ENCODE measurements at places on chromosomes 2 and 18.

DNA sequence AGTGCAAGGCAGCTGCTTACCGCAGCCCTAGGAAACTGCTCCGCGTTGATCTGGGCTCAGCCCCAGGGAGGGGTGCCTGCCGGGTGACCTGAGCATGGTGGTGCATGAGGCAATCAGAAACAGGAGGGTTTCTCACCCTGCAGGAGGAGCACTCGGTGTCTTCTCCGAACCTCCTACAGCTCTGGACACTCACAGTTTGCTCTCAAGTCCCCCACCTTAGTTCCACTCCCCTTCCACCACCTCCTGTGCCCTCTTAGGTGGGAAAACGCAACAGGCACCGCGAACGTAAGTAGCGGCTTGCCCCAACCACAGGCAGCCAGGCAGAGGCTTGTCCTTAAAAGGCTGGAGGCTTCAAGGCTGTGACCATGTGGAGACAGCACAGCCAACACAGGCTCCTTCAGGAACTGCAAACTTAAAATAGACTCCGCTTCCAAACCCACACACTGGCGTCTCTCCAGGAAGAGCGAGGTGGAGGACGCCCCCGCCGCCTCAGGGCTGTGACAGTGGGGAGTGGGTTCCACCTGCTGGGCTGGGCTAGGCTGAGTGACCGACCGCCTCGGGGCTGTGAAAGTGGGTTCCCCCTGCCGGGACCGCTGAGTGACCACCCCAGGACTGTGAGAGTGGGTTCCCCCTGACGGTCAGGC, 71.6 kb downstream of the NDUFA10 start:
- no peak for DNase-seq

DNA sequence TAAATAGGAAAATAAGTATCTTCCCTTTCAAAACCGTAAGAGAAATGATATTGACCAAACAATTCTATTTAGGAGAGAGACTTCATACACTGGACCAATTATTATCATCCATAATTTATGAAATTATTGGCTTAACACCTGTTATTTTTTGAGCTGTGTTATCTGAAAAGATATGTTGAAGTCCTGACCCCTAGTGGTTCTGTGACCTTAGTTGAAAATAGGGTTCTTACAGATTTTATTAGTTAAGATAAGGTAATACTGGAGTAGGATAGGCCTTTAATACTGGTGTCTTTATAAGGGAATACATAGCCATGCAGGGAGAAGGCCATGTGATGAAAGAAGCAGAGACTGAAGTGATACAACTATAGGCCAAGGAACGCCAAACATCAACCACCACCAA, 659.6 kb downstream of the DCC start:
- DNase-seq = no peak

GRCh38 chr2:217593732-217594131, 409.1 kb downstream of the TNS1 start:
- no peak for DNase-seq

- no peak for DNase-seq
Observed at GRCh38 chr2:44324971-44325426, 36.3 kb downstream of the PREPL start.

DNA sequence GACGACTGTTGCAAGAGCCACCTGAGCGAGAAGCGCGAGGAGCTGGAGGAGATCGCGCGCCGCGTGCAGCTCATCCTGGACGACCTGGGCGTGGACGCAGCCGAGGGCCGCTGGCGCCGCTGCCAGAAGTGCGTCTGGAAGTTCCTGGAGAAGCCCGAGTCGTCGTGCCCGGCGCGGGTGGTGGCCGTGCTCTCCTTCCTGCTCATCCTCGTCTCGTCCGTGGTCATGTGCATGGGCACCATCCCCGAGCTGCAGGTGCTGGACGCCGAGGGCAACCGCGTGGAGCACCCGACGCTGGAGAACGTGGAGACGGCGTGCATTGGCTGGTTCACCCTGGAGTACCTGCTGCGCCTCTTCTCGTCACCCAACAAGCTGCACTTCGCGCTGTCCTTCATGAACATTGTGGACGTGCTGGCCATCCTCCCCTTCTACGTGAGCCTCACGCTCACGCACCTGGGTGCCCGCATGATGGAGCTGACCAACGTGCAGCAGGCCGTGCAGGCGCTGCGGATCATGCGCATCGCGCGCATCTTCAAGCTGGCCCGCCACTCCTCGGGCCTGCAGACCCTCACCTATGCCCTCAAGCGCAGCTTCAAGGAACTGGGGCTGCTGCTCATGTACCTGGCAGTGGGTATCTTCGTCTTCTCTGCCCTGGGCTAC, 1.2 kb downstream of the KCNF1 start:
- DNase-seq = no peak

DNA sequence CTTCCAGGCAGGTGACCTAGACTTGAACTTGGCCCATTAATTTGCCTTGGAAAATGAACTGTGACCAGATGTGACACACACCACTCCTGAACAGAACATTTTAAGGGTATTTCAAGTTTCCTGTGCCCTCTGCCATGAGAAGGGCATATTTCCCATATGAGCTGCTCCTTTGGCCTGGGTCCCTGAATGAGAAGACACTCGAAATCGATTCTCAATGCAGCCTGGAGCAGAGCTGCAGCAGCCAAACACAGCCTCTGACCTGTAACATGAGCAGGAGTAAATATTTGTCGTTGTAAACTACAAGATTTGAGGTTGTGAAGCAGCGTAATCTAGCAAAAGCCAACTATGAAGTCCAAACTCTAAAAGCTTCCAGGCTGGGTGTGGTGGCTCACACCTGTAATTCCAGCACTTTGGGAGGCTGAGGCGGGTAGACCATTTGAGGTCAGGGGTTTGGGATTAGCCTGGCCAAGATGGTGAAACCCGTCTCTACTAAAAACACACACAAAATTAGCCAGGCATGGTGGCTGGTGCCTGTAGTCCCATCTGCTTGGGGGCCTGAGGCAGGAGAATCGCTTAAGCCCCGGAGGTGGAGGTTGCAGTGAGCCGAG, 30.1 kb upstream of the SOS1 start:
- no peak for DNase-seq

DNA sequence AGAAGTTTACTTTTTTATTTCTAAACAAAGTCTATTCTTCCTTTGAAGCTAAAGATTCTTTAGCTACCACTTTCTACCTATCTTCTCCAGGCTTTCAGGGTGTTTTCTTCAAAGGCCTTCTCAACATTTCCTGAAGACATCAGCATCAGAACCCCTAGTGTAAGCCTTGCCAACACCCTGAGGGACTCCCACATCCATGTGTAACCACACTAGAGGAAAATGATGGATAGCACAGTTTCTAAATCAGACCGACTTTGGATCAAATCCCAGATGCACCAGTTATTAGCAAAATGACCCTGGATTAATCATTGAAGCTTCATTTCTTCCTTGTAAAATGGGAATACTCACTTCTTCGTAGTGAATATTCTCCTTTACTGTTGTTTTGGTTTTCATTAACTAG, 4.7 kb upstream of the TTN start:
- DNase-seq = no peak

- no peak for DNase-seq
Observed at GRCh38 chr18:74292541-74292858, 737 bp upstream of the CYB5A start.

DNA sequence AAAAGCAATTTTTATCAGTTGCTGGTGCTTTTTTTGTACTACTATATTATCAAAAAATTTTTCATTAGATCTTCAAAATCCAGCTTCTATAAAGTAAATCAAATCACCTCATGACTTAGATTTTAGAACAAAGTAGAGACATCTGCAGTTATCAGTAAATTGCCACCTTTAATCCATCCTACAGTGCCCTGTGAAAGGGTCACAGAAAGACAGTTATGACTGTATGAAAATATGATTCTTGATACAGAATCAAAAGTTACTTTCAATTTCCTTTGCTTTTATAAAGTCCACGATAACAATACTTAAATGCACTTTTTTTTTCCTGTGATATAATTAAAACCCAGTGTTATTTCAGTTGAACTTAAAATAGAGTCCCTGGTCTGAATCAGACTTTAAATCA, 61.4 kb downstream of the PRPF40A start:
- DNase-seq = no peak

DNA sequence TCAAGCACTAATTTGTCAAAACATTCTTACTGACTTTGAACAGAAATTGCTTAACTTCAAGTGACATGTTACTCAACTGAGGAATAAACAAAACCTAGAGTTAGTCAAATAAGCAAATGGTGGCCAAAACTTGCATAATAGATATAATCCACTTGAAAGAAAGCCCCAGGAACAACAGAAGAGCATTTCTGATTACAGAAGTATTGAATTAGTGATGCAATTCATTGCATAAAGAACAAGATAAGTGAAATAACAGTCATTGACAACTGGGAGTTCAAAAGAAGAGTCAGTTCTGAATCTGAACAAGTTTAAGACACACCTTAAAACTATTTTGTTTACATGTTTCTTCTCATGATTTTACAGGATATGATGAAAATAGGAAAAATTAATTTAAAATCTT, 30.8 kb downstream of the COBLL1 start:
- no peak for DNase-seq

DNA sequence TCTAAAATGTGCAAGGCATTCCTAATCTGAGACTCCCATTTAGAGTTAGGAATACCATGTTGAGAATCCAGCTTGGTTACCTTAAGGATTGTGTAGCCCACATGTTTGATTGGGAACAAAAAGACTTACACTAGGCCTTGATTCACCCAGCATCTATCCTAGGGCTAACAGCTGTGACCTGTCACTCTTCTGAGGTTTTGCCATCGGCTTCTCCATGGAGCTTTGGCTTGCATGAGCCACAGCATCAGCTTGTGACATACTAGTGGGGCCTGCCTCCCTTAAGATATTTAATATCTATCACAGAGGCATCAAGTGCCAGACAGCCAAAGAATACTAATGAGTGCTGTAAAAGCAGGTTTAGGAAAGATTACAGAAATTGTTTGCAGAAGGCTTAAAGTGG, 241.3 kb upstream of the UBE2E3 start:
- DNase-seq = no peak
